ENCODE measurements at places on chromosomes 3 and 15. TPM values are rescaled to one million over a fixed set of nuclear protein-coding genes. Genes with fewer than 3 reads are reported as not detected.

NUSAP1 gene
- polyA plus RNA-seq = 30.4 TPM

DUOXA2 gene
- polyA plus RNA-seq = not detected

RTP3 gene
- polyA plus RNA-seq = 0.25 TPM

HCLS1 gene
- polyA plus RNA-seq = 9.9 TPM

DNA sequence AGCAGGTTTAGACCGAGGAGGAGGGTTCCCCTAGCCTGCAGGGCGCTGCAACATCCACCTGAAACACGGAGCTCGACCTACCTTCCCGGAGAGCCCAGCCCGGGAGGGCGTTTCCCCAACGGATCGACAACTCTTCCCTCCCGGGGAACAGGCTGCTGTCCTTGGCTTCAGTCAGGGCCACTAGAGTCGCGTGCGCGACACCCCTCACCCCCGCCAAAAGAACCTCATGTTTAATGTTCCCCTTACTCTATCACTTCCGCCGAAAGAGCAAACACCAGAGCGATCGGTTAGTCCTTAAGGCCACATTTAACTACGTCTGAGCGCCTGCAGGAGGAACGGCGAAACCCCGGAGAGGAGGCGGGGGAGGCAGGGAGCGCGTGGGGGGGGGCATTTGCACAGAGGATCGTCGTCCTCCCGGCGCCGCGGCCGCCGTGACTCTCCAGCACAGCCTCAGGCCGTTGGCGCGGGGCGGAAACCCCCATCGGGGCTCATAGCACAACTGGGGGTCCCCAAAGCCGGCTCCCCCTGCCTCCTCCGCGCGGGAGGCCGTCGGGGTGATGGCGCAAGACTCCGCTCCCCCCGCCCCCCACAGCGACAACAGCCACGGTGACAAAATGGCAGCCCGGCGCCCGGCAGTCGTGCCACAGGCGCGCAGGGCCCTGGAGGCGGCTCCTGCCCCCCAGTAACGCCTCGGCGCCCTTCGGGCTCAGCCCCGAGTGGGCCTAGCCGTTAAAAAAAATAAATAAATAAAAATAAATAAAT is 3.2 kb downstream of the ANP32A start:
- peak; percentile 81 for DNase-seq

GRCh38 chr3:64467255-64467944 is 220.4 kb downstream of the ADAMTS9 start:
- no peak for DNase-seq

- DNase-seq = no peak
Observed at GRCh38 chr3:18351069-18351628, 74.0 kb downstream of the SATB1 start.

All from hindlimb muscle (tissue), 1 donor.